ENCODE measurements at places on chromosomes 2 and 18. TPM values are rescaled to one million over a fixed set of nuclear protein-coding genes. Genes with fewer than 3 reads are reported as not detected.

Gene CCDC85A
- total RNA-seq, result 5.3 TPM

Gene LRRTM1
- total RNA-seq, result 0.68 TPM

Gene PRSS56
- 0.11 TPM for total RNA-seq

Gene BUB1
- total RNA-seq, result 0.87 TPM

Gene TWIST2
- total RNA-seq, result 2.6 TPM

Data from Right ventricle myocardium inferior (tissue), 1 donor.